Osteoblast (primary cell): ENCODE measurements at places on chromosomes 1 and 21.

- peak; percentile 90 for DNase-seq
Observed at GRCh38 chr1:18100491-18101063, 7.0 kb upstream of the IGSF21 start.

- DNase-seq: no peak
Observed at GRCh38 chr1:117802531-117803257, 126.7 kb downstream of the GDAP2 start.

GRCh38 chr1:28551381-28551780 lies 1.5 kb upstream of the TRNAU1AP start:
- no peak for DNase-seq

DNA sequence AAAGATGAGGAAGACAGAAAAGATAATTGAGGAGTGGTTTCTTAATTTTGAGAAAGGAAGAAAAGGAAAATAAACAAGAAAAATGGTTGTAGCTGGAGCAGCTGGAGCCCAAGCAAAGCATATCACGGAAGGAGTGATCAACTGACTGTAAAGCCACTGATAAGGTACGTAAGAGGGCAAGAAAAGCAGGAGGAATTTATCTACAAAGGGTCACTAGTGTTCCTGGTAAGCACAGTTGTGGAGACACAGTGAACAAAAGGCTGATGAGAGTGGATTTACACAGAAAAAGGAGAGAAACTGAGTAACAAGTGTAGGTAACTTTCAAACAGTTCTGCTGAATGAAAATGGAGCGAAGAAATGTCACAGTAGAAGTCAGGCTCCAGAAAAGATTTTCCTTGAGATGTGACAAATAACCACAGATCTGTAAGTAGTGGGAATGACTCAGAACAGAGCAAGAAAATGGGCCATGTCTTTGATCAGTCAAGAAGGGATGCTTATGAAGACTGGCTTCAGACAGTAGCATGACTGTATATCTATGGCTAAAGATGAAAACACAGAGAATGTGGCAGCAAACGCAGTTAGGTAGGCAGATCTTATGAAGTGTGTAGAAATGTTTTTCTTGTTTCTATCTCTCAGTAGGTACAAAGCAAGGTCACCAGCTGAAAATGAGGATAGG lies 45.6 kb upstream of the RBM34 start:
- peak; percentile 18 for DNase-seq

DNA sequence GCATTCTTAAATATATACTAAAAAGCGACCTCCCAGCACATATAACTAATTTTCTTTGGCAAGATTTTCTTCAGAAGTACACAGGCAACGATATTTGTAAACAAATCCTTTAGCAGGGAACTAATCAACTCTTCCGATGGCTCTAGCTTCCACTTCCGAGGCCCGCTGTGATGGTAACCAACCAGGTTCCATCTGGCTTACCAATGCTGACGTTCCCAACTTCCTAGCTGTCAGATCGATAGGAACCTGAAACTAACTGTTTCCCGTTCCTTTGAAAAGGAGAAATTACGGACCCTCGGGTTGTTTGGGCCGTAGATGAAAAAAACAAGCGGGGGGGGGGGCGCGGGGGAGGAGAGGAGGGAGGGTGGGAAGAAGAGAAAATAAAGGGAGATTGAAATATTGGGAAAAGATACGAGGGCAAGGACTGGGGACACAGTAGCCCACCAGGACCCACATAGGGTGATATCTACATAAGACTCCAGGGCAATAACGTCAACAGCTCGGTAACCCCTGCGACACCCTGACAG lies 513 bp downstream of the GTF2B start:
- no peak for DNase-seq
